Lung (tissue), 17 donors: ENCODE measurements at places on chromosomes 12 and 14.

DNA sequence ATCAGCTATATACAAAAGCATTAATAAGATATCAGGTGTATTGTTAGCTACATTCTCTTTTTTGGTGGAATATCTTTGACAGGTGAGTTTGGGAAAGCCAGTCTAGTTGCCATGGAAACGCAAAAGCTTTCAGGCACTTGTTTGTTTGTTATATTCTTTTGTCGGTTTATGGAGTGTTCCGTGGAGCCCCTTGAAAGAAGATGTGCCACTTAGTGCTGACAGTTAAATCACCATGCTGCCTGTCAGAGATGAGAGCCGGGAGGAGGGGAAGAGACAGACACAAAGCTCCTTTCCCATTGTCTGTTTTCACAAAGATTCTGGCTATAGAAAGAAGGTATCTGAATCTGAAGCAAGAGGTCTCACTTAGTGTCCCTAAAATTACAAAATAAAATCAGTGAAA, 170.8 kb downstream of the SNAPC1 start:
- no peak for DNase-seq

GRCh38 chr14:54589843-54590242, 22.9 kb downstream of the SAMD4A start:
- no peak for DNase-seq

GRCh38 chr12:1590221-1590979, 4.0 kb downstream of the FBXL14 start:
- peak; percentile 75 for DNase-seq

DNA sequence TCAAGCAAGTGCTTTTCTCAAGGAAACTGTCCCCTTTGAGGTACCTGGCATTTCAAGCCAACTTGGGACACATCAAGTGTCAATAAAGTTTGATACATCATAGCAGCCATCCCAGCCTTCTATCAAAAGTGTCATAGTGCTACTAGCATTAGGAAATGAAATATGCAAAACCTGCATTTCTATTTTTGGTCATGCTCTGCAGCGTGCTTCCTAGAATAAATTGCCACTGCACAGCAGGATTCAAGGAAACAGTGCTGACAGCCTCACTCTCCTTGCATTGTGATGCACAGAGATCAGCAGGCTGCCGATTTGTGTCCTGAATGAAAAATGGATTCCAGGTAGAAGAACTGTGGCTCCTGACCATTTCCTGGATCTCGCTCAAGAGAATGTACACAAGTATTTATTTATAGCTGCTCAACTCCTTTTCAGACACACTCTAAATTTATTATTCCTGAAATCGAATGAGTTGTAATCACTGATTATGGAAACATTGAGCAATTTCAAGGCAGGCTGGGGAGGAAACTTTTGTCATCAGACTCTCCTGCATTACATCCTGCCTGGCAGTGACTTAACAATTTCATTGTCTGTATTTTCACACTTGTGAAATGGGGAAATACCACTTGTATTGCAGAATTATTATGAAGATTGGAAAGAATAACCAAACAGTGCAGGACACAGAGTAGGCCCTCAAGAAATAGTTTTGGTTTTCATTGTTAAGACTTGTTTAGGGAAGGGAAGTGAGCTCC, 120.9 kb downstream of the SLC38A6 start:
- DNase-seq, result peak; percentile 54
